Smooth muscle cell of the pulmonary artery (primary cell): ENCODE measurements at places on chromosomes 7 and 10. TPM values are rescaled to one million over a fixed set of nuclear protein-coding genes. Genes with fewer than 3 reads are reported as not detected.

Gene SPDYE18
- total RNA-seq = 0.20 TPM in 2 replicates

Gene STEAP1B
- 13.3 and 23.4 TPM in 2 replicates for total RNA-seq

Gene NEURL1
- under 0.01 and 0.63 TPM in 2 replicates for total RNA-seq

Gene ZFYVE27
- total RNA-seq = 24.2 and 31.7 TPM in 2 replicates

Gene MMP21
- 0.13 TPM in 1 of 2 replicates, not detected in the other for total RNA-seq

Gene CFAP70
- total RNA-seq = 1.2 TPM in 2 replicates

Gene BCCIP
- total RNA-seq = 22.3 and 25.2 TPM in 2 replicates

Gene TBX20
- 0.99 and 4.3 TPM in 2 replicates for total RNA-seq

Gene PLXDC2
- total RNA-seq = 12.7 and 22.9 TPM in 2 replicates

Gene SSC4D
- total RNA-seq = 0.40 and 0.65 TPM in 2 replicates

Gene TMEM120A
- total RNA-seq = 18.1 and 28.2 TPM in 2 replicates

Gene CRHR2
- not detected in 2 replicates for total RNA-seq

Gene PTPRN2
- 0.26 and 0.85 TPM in 2 replicates for total RNA-seq

Gene MMD2
- total RNA-seq = not detected in 2 replicates

Gene IQUB
- total RNA-seq = 0.63 and 0.85 TPM in 2 replicates

Gene GFRA1
- total RNA-seq = 0.39 and 0.43 TPM in 2 replicates
